ENCODE measurements at places on chromosomes 4 and X.

GRCh38 chr4:71830497-71831190 lies 46.8 kb upstream of the GC start:
- DNase-seq = no peak

- no peak for DNase-seq
Observed at GRCh38 chr4:52366621-52367020, 292.5 kb downstream of the USP46 start.

GRCh38 chr4:136281889-136282288 lies 1250.4 kb downstream of the PCDH18 start:
- no peak for DNase-seq

DNA sequence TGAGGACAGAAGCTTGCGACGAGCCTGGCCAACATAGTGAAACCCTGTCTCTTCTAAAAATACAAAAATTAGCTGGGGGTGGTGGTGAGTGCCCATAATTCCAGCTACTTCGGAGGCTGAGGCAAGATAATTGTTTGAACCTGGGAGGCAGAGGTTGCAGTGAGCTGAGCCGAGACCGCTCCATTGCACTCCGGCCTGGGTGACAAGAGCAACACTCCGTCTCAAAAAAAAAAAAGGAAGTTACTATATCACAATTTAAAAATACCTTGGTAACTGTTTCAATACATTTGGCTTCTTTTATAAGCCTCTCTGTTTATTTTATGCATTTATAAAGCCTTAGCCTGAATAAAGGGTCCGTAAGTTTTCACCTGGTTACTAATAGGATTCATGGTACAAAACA lies 46.6 kb upstream of the CHRNA9 start:
- DNase-seq = no peak

DNA sequence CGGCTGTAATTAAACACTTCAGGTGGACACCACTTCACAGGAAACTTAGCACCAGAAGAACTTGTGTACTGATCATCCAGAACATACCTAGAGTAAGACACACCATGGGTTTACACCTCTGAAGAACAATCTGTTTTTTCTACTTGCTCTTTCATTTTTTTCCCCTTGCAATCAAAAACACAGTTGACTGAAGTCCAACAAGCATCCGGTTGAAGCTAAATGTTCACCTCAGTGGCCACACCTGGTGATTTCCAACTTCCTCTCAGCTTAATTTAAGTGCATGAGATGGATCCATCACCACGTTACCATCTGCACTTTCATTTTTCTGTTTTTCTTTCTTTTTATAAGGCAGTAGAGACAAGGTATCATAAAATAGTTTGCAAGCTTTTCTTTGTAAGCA lies 4.9 kb upstream of the TXK start:
- DNase-seq = no peak

DNA sequence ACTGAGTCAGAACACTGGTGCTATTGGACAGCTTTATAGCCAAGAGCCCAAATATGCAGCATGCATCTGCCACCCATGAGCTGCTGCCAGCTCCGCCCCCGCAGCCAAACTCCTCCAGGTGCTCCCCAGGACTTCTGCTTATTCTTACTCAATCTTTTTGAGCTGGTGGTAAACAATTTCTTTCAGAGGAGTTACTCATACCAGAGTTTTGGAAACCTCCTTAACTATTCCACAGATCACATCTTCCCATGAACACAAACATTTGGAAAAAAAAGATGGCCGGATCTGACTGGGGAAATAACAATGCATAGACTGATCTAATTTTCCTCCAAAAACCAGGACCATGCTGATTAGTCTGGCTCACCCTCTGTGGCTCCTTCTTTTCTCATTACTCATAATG lies 399.9 kb downstream of the GPM6A start:
- DNase-seq = no peak

GRCh38 chrX:131782646-131783045 lies 238.8 kb downstream of the OR13H1 start:
- DNase-seq = no peak

DNA sequence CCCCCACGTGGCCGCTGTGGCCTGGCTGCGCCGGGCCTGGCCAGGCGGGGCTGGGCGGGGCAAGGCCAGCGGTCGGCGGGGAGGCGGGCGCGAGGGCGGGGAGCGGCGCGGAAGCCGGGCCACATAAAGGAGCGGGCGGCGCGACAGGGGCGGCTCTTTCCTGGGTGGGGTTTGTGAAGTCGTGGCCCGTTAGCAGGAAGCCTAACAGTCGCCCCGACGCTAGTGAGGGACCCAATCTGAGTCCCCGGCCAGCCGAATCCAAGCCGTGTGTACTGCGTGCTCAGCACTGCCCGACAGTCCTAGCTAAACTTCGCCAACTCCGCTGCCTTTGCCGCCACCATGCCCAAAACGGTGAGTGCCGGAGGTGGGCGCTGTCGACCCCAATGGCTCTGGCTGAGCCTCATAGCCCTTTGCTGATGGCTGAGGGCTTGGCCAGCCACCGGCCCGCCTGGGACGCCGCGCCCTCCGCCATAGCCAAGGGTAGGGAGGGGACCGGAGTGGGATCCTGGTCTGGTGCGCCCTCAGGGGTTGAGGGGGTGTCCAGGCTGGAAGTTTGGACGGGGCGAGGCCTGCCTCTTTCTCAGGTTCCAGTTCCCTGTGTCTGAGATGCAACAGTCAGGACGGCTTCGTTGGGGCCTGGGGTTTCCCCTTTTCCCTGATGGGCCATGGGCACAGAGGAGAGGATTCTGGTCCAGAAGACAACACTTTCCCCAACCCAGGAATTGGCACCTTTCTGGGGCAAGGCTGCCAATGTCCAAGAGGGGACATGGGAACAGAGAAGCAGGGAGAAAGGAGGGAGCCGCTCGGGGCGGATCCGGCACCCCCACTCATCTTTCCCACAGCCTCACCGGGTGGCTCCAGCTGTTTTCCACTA lies at the start of gene MSN:
Gene MSN, plus strand, starts transcription at position 152 of the 874 bp plus-strand sequence. Its CDS starts 188 bp downstream, at position 340.
- peak; percentile 61 for DNase-seq

DNA sequence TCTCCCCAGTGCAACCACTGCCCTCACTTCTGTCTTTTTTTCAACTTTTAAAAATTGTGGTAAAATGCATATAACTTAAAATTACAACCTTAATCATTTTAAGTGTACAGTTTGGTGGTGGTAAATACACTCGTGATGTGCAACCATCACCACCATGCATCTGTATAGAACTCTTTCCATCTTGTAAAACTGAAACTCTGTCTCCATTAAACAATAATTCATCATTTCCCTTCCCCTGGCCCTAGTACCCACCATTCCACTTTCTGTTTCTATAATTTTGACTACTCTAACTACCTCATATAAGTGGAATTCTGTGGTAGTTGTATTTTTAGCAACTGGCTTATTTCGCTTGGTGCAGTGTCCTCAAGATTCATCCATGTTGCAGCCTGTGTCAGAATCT lies 6.8 kb upstream of the CTBP1 start:
- DNase-seq = no peak
